Tibial nerve (tissue), 4 donors: ENCODE measurements at places on chromosomes 12 and 14.
A peak's percentile ranks its signal among the peaks of the same experiment; 100 is the strongest.

- no peak for DNase-seq
Measured at GRCh38 chr14:30355431-30355913, 203.5 kb upstream of the G2E3 start.

DNA sequence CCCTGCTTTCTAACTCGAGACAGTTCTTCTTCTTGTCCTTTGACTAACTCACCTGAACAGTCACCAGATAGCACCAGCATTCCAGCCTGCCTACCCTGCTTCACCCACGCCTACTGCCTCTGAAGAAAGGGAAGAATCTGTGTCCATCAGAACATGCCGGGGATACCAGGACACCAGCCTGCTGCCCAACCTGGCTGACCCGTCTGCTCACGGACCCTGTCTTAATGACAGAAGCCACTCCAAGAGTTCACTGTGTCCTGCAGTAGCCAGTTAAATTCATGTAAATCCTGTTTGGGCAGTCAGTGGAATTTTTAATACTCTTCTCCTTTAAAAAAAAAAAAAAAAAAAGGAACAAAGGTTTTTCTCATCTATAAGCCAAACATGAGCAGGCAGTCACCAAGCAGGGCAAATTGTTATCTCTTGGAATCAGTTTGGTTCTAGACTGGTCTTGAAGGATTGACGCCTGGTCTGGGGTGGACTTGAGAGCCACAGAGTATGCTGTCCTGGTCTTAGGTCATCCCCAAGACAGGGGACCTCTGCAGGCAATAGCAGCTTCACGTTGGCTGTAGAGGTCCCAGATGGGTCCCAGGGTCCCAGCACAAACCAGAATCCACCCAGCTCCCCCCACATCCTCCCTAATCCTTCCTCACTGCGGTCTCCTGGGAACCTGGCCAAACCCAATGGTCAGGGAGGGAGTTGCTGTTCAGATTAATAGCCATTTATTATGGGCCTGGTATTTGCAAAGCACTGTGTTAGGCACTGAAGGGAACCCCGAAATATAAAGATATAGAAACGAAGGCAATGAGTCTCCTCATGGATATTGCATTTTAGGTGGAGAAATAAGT lies 181.1 kb upstream of the HIF1A start:
- DNase-seq = no peak

DNA sequence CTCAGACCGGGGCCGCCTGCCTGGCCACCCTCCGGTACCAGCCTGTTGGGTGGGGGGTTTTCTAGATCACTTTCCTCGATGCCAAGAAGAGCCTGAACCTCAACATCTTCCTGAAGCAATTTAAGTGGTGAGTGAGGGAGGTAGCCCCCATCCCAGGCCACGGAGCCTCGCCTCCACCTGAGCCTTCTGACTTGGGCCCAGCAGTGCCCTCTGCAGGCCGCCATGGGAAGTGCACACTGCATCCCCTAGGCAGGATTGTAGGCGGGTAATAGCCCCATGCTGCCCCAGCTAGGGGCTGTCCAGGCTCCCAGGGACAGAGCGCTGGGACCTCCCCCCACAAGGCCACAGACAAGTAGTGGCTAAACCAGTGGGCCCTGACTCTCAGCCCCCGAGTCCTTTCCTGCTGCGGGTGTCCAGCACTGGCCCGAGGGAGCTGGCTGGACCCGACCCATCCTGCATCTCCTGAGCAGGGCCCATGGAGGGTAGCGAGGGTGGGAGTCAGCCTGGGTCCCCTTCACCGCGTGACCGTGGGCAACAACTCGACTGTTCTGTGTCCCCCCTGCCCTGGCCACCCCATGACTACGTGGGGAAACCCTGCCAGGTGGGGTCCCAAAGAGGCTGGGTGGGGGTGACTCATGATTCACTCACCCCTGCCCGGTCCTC lies 15.3 kb upstream of the ADSS1 start:
- DNase-seq = peak; percentile 78

- DNase-seq = no peak
Measured at GRCh38 chr14:101772770-101773169, 11.3 kb downstream of the PPP2R5C start.

GRCh38 chr12:79959484-79959883 lies 24.6 kb upstream of the PPP1R12A start:
- no peak for DNase-seq
